Thymus (tissue), 14 donors: ENCODE measurements at places on chromosomes 3 and 15.

DNA sequence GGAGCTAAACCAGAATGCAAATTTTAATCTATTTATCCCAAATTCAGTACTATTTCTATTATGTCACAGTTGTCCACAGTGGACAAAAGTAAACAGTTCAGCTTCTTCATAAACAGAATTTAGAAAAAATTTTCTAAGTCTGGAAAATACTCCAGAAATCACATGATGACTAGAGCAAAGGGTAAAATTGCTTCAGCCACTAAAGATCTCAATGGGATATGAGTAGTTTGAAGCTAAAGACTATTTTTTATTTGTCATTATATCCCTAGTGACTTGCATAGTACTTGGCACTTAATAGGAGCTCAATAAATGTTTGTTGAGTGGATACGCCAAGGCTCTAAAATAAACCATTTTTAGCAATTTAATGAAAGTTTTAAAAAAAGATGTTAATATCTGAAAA lies 354.3 kb upstream of the AGTR1 start:
- no peaks in the 10 kb centered on the region for H3K4me1 ChIP-seq
- H3K4me3 ChIP-seq = no peak overlapping the region
- H3K36me3 ChIP-seq = no peaks in the 10 kb centered on the region
- H3K27me3 ChIP-seq = no peaks in the 10 kb centered on the region
- no peak for DNase-seq
- H3K27ac ChIP-seq = no peak overlapping the region

DNA sequence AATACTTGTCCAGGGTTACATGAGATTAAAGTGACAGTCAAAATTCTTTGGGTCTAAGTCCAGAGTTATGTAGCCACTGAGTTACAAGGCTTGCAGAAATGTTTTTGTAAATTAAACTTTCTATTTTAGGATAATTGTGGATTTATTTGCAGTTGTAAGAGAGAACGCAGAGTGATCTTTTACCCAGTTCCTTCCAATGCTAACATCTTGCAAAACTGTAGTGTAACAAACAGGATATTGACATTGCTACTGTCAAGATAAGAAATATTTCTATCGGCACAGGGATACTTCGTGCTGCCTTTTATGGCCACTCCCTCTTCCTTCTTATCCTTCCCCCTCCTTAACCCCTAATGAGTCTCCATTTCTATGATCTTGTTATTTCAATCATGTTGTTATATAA lies 1022.9 kb downstream of the MCTP2 start:
- no peaks in the 10 kb centered on the region for H3K36me3 ChIP-seq
- H3K27me3 ChIP-seq = no peaks in the 10 kb centered on the region
- no peak overlapping the region for H3K27ac ChIP-seq
- no peak for DNase-seq
- no peak overlapping the region for H3K4me3 ChIP-seq

GRCh38 chr3:30778933-30779332 lies 115.5 kb downstream of the GADL1 start:
- DNase-seq = no peak
- no peak overlapping the region for H3K27ac ChIP-seq
- no peaks in the 10 kb centered on the region for H3K27me3 ChIP-seq

DNA sequence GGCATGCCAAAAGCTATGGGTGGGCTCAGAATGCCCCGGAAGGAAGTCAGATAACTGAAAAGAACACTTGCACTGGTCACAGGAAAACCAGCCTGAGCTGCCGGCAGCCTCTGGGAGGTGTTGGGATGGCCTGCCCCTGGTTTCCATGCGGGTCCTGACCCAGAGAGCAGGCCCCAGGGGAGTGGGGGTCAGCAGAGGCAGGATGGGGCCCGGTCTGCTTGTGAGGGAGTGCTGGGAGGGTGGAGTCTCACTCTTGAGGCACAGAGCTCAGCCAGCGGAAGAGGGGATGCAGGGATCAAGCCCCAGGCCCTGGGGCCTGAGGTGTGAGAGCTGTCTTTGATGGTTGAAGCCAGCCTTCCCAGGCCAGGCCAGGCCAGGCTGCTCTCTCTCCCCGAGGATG lies 2.4 kb upstream of the RPUSD3 start:
- peaks cover 9% of the 10 kb centered on the region for H3K4me1 ChIP-seq
- no peak overlapping the region for H3K27ac ChIP-seq
- H3K4me3 ChIP-seq = no peak overlapping the region
- no peaks in the 10 kb centered on the region for H3K27me3 ChIP-seq

- H3K27me3 ChIP-seq = no peaks in the 10 kb centered on the region
- no peaks in the 10 kb centered on the region for H3K4me1 ChIP-seq
- H3K4me3 ChIP-seq = no peak overlapping the region
- no peaks in the 10 kb centered on the region for H3K36me3 ChIP-seq
- H3K27ac ChIP-seq = no peak overlapping the region
- DNase-seq = no peak
Observed at GRCh38 chr3:59565125-59565524, 515.3 kb upstream of the CFAP20DC start.

DNA sequence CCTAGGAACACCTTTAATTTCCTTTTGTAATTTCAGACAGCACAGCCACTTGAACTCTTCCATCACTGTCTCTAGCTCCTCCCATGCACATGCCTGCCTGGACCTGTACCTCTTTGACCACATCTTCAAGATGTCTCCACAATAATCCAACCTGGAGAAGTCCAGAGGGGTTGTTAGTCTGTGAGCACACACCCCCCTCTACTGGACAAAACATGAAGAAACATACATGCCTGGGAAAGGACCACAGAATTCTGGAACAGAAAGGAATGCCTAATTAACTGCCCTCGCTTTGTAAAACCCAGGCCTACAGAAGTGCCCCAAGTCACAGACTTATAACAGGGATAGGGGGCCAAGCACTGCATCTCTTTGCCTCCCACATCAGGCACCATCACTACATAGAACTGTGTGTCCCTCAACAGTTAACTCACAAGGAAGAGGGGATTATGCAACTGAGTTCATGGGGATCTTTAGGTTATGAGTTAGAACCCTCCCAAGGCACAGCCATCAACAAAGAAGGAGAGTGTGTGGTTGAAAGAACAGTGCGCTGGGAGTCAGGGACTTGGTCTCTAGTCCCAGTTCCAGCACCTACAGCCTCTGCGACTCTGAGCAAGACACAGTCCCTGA lies 61.7 kb downstream of the FMN1 start:
- H3K27ac ChIP-seq = no peak overlapping the region
- H3K36me3 ChIP-seq = no peaks in the 10 kb centered on the region
- DNase-seq = peak; percentile 47
- H3K27me3 ChIP-seq = no peaks in the 10 kb centered on the region
- peaks cover 15% of the 10 kb centered on the region for H3K4me1 ChIP-seq
- no peak overlapping the region for H3K4me3 ChIP-seq

DNA sequence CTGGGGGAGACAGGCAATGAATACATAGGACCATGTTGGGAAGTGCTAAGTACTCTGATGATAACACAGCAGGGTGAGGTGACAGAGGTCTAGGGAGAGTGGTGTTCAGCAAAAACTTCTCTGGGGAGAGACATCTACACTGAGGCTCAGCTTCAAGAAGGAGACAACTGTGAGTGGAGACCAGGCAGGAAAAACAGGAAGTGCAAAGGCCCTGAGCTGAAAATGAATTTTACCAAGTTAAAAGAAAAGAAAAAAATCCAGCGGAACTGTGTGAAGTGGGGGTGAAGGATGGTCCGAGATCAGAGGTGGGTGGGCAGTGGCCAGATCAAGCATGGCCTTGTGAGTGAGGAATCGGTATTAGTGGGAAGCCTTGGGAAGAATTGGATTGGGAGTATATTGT lies 110.1 kb upstream of the CLSTN2 start:
- DNase-seq = no peak
- H3K36me3 ChIP-seq = no peaks in the 10 kb centered on the region
- no peaks in the 10 kb centered on the region for H3K4me1 ChIP-seq
